ENCODE measurements at places on chromosomes 5 and 9.

GRCh38 chr5:124665625-124666024, 80.8 kb downstream of the ZNF608 start:
- DNase-seq = no peak

GRCh38 chr5:82156874-82157273, 121.3 kb downstream of the RPS23 start:
- DNase-seq = no peak

DNA sequence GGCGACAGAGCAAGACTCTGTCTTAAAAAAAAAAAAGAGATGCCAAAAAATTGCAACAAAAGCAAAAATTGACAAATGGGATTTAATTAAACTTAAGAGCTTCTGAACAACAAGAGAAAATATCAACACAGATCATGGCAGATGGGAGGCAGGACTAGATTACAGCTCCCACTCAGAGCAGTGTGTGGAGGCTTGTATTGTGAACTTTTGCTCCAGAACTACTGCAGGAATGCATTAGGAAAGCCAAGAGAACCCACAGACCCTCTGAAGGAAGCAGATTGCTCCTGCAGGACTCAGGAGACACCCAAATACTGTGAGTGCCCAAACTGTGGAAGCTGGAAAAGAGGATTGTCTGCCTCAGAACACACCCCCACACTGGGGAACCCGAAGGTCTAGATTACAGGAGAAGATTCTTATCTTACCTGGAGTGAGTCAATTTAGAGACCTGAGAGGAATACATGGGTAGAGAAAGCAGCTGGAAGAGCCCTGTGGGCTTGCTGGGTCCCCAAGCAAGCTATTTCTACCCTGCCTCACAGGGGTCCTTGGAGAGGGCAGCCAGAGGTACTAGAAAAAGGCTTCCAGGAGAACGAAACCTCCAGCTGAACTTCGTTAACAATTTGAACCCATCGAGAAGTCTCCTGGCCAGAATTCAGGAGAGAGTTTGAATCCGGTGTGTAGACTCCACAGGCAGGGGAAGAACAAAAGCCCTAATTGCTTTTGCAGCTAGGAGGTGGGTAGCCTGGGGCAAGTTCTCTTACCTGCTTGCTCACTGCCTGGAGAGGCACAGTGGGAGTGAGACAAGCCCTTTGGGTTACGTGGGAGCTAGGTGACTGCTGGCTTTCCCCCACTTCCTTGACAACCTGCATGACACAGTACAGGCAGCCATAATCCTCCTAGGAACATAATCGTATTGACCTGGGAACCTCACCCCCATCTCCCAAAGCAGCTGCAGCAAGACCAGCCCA, 593.4 kb upstream of the RGMB start:
- no peak for DNase-seq

GRCh38 chr9:109975574-109976295, 195.7 kb downstream of the PALM2AKAP2 start:
- no peak for DNase-seq

DNA sequence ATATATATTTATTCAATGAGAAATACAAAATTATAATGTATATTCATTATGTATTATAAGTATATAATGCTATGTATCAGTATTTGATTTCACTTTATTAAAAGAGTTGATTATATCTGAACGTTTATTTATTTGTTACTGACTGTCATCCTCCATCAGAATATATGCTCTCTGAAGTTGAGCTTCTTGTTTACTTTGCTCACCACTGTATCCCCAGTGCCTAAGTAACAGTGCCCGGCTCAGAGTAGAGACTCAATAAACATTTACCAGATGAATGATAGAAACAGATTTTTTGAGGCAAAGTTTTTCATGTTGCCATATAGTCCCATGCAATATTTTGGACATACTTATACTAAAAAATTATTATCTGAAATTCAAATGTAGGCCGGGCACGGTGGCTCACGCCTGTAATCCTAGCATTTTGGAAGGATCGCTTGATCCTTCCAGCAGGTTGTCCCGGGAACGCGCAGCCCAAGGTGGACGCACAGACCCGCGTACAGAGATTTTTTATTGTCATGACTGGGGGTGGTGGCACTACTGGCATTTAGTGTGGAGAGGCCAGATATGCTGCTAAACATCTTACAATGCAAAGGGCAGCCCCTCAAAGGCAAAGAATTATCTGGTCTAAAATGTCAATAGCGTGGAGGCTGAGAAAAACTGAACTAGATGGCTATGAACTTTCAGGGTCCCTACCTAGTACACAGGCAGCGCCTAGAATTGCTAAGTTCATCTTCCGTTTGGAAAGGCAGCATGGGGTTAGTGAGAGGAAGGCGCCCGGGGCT, 761 bp upstream of the DNAJC25 start:
- DNase-seq = no peak

- no peak for DNase-seq
Observed at GRCh38 chr9:115978659-115979096, 174.9 kb upstream of the PAPPA start.

DNA sequence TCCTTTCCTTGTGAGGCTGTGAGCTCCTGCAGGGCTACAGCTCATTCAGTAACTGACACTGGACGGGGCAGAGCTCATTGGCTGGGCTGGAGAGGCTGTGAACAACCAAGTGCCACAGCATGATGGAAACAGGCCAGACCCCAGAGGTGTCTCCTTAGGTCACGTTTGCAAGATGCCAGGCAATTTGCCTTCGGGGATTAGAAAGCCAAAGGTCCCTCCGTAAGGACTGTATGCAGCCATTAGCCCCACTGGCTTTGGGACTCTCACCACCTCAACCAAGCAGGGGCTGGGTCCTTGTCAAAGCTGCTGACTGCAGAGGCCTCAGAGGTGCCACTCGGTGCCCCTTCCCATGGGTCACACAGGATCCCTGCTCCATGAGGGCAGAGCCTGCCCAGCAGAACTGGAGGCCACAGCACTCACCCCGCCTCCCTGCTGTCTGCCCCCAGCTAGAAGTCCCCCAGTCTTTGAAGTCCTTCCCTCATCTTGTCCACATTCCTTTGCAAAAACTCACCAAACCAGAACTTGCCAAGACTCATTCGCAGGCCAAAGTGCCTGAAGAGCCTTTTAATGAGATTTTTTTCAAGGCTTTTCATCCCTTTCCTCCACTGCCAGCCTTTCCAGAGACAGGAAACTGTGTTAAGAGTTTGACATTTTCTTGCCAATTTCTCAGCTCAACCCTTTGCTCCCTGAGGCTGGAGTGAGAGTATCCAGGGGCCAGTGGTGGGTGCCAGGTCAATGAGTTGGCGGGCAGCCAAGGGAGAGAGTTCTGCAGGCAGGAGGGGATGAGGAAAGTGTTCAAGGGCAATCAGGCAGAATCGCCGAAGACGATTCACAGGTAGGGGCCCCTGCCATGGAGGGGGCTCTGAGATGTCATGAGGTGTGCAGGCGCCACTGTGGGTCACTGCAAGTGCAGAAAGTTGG, 39.7 kb upstream of the SLC25A51 start:
- no peak for DNase-seq

DNA sequence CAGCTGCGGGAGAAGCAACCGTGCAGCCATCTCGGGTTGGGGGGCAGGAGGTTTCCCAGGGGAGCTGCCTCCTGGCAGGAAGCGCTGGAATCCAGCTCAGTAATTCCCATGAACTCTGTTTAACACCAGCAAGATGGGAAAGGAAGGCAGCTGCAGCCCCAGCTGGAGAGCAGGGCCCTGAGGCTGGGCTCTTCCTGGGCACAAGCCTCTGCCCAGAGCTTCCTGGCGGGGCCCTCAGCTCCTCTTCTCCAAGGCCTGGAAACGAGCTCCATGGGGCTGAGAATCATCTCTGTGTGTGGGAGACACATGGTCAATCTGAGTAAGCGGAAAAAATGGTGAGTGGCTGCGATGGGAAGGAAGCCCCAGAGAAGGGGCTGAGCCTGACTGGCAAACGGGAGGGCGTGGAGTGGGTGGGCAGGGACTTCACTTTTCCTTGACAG, 6.3 kb downstream of the MRPL36 start:
- no peak for DNase-seq

GRCh38 chr5:82068723-82069122, 96.9 kb downstream of the ATG10 start:
- no peak for DNase-seq

DNA sequence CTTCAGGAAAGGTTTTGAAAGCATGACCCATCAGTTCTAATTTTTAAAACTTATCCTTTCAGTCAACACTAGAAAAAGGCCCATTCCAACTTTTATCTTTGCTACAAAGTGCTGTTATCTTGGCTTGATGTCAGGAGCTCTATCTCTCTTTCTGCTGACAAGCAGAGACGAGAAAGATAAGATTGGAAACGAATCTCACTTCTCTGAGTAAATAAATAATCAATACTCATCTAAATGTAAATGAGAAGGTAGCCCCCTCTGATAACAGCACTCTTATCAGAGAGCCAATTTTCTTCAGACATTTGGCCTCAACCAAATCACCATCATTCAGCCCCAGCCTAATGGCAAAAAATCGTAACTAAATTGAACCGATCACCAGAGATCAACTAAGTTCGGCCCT, 191.7 kb downstream of the MAPKAP1 start:
- no peak for DNase-seq

GRCh38 chr5:139574641-139575312, 13.6 kb downstream of the UBE2D2 start:
- no peak for DNase-seq

DNA sequence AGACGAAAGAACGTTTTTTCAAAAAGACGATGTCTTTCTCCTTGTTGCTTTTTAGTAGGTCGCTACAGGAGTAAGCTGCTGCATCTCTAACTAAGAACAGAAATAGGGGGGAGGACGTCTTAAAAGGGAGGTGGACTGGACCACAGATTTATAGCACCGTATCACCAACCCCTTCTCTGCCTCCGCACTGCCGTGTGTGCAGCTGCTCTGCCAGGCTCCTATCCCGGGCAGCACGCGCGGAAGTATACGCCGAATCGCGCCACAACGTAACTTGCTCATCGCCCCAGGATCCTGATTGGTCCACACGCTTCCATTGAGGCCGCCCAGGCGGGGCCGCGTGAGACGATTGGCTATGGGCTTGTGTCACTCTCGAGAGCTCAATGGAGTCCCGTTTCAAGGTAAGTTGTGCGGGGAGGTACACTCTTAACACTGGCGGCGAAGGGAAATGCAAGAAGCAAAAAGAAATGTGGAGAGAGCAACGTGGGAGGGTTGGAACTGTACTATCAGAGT, at the start of gene ELAVL2:
Gene ELAVL2, minus strand, starts transcription at position 121 of the 510 bp plus-strand sequence. CDS start 64,006 bp downstream, outside the sequence.
- DNase-seq = no peak

DNA sequence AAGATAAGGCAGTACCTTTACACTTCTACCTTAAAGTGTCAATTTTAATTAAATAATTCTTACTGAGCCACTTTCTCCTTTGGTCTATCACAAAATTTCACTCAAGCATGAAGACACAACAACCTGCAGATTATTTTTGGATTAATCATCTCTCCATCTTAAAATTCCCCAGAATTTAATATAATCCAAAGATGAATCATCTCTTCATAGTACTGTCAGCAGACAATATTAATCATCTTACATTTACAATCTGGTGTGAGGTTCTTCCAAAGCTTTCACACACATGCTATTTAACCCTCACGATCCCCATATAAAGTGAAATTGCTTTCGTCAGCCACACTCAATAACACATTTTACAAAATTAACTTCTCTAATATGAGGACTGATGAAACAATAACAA, 43.0 kb downstream of the LHFPL2 start:
- DNase-seq = no peak

DNA sequence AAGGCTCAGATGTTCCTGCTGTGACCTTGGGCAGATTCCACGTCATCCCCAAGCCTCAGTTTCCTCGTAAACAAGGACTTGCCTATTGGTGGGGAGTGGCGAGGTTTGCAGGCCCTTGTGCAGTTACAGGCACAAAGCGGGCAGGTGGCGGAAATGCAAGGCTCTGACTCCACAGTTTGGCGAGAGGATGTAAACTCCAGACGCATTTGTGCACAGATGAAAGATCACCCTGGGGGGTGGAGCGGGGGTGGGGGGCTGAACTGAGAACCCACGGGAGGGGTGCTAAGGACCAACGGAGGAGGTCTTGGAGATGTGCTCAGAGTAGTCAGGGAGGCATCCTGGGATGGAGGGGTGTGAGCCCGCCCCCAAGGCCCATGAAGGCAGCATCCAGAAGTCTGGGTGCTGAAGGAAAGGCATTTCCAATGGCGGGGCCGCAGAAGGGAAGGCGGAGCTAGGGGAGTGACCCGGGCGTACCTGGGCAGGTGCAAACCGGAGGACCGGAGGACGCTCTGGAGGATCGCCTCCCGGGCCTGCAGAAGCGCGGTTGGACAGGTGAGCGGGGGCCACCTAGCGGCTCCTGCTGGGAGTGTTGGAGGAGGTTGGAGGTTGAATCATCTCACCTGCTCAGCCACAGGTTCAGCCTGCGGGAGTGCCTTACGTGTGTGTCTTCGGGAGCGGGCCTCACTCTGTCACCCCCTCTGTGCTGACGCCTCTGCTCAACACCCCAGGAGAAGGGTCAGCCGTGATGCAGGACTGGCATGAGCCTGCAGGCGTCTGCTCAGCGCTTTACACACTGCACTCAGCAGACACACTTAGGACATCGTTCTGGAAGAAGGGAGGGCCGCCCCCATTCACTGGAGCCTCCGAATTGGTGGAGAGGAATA, 1.9 kb upstream of the FIBCD1 start:
- DNase-seq = peak; percentile 44

- DNase-seq = no peak
Observed at GRCh38 chr5:43648499-43649124, 45.6 kb downstream of the NNT start.

DNA sequence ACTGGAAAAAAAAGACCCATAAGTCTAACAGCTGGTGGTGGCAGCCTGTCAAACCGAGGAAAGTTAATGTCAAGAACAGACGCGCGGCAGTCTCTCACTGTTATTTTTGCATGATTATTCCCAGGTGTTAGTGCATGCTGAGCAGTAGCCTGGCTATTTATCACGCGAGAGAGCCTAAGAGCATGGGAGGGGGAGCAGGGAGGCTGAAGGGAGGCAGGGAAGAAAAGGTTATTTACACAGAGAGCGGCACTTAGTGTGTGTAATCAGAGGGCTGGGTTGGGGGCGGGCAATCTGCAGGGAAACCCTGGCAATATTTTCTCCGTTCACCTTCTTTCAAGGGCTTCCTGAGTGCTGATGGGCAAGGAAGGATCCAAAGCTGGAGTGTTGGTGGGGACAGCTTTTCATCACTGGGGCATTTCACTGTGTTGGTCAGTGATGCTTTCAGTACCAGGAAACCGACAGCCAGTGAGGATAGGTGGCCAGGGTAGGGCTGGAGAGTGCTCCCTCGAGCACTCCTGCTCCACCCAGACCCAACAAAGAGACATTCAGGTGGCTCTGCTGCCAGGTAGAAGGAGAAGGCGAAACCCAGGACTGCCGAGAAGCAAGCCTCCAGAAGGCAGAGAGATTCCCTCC, 39.6 kb downstream of the ZNF608 start:
- DNase-seq = no peak

GRCh38 chr9:92492781-92493401, 10.6 kb upstream of the ASPN start:
- no peak for DNase-seq

All from stimulated activated CD8-positive, alpha-beta memory T cell treated with anti-CD3 and anti-CD28 coated beads, Interleukin-2, amount 100 ng/mL, for 1 hour (primary cell).